T-helper 2 cell (primary cell): ENCODE measurements at places on chromosomes 1 and 21.

- DNase-seq, result no peak
Measured at GRCh38 chr1:2854151-2854550, 52.7 kb upstream of the TTC34 start.

DNA sequence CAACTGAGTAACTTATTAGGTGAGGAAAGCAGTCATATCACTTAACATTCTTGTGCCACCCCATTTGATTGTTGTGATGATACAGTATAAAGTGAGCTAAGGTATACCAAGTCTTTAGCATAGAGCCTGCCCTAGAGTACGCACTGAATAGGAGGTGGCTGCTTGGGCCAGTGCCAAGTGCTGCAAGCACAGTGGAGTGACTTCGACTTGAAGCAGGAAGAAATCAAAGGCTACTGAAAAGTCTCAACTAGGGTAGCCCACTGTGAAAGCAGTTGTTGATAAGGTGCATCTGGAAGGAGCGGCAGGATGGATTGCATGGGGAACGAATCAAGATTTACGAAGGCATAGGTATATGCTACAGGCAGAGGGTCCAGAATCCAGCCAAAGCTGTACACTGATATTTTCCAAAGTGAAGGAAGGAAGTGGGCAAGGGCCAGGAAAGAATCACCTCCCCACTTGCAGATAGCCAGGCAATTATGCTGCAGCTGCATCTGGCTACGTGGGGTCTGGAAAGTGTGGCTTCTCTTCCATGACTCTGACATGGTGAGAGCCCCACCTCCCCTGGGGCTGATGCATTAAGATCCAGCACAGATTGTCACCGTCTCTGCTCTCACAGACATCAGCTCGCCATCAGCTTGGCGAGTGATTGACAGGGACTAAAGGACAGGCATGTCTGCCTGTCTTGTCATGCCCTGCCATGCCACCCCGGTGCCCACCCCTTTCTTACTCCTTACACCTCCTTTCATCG lies 287.0 kb upstream of the PLXNA2 start:
- DNase-seq, result no peak

GRCh38 chr1:22263359-22263758 lies 120.5 kb upstream of the WNT4 start:
- no peak for DNase-seq

- DNase-seq, result peak; percentile 62
Measured at GRCh38 chr1:9721606-9722377, 70.3 kb downstream of the PIK3CD start.

DNA sequence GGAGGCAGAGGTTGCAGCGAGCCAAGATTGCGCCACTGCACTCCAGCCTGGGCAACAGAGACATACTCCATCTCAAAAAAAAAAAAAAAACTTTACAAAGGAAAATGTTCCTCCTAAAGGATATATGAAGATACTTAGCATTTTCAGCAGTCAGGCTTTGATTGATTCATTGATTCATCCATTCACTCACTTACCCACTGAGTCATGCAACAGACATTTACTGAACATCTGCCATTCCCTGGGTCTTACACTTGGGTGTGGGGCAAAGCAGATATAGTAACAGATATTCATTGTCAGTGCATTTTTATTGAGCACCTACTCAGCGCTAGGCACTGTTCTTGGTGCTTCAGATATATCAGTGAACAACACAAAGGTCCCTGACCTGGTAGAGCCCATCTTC lies 5.6 kb upstream of the LACTBL1 start:
- no peak for DNase-seq

- no peak for DNase-seq
Measured at GRCh38 chr21:35254765-35255138, 205.7 kb upstream of the RUNX1 start.

- no peak for DNase-seq
Measured at GRCh38 chr21:42759594-42759927, 106.1 kb downstream of the PDE9A start.

- no peak for DNase-seq
Measured at GRCh38 chr1:17674726-17675500, 80.2 kb upstream of the ACTL8 start.

DNA sequence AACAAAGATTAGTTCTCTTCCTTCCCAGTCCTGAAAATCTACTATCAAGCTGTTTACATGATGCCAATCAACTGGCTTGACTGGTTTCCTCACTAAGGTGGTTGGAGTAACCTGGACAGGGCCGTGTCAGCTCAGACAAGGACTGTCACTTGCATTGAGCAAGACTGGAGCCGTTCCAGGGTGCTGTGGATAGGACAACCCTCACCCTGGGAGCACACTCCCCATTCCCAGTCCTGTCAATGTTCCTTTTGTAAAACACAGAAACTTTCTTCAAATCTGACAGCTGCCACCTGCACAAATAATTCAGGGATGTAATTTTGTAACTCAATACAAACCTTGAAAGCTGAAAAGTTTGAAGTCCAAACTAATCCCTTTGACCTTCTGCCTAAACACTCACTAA lies 31.4 kb downstream of the PLPP3 start:
- no peak for DNase-seq

DNA sequence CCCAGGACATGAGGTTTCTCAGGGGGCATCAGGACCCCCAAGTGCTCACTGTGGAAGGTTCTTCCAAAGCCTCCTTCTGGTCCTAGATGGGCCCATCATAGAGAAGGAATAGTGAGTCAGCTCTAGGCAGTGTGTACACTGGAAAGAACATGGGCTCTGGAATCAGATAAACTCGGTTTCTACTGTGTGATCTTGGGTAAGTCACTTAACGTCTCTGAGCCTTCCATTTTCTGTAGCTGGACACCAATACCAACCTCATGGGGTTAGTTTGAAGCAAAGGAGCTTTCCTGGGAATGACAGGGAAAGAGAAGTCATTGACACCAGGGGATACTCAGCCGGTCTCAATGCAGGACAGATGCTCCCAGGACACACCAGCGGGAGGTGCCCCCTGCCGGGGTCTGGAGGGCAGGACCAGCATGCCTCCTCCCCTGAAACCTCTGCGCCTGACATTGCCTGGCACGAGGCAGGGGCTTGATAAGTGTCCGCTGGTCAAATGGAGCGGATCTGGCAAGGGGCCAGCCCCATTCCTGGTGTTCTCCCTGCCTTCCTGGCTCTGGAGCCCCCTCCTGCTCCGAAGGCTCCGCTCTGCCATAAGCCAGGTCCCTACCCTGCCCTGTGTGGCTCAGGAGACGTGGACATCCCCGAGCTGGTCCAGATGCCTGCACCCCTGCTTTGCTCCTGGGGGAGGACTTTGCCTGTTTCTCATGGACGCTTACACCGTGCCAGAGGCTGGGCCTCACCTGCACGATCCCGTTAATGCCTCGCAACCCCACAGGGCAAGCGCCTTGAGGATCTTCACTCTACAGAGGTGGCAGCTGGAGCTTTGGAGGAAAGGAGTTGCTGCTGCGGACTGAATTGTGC lies 52.8 kb downstream of the EDN2 start:
- DNase-seq, result no peak

DNA sequence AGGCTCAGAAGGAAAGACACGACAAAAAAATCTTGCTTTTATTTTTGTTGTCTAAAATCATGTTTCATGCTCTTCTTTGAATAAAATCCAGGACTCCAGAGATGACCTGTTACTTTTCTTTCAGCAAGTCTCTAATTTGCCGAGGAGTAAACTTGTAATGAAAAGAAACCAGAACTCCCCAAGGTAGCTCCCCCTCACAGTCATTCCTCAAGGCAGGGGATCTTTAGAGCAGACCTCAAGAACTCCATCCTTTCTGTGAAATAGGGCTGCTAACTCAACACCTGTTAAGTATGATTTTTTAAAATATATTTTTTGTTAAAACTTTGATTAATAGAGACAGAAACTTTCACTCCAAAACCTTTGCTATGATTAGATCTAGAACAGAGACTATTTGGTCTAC lies 82.7 kb upstream of the ABCD3 start:
- DNase-seq, result no peak

DNA sequence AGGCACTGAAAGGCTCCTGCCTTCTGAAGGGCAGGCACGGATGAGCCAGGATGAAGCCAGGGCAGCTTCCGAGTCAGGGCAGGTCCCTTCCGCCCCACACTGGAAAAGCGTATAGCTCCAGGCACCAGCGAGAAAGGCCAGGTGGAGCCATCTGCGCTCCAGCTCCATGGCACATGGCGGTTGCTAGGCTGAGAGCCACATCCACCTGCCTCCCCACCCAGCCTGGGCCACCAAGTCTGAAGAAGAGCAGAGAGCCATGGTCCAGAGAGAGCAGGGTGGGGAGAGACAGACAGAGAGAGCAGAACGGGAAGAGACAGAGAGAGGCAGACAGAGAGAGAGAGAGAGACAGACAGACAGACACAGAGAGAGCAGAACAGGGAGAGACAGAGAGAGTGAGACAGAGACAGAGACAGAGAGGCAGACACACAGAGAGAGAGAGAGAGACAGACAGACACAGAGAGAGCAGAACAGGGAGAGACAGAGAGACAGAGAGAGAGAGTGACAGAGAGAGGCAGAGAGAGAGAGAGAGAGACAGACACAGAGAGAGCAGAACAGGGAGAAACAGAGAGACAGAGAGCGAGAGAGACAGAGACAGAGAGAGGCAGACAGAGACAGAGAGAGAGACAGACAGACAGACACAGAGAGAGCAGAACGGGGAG lies 5.2 kb downstream of the FNDC10 start:
- no peak for DNase-seq

- no peak for DNase-seq
Measured at GRCh38 chr1:25958465-25958864, 39.4 kb downstream of the PAFAH2 start.

- no peak for DNase-seq
Measured at GRCh38 chr21:37575580-37575979, 209.0 kb downstream of the DYRK1A start.

- no peak for DNase-seq
Measured at GRCh38 chr1:111727056-111727455, 12.1 kb downstream of the INKA2 start.

DNA sequence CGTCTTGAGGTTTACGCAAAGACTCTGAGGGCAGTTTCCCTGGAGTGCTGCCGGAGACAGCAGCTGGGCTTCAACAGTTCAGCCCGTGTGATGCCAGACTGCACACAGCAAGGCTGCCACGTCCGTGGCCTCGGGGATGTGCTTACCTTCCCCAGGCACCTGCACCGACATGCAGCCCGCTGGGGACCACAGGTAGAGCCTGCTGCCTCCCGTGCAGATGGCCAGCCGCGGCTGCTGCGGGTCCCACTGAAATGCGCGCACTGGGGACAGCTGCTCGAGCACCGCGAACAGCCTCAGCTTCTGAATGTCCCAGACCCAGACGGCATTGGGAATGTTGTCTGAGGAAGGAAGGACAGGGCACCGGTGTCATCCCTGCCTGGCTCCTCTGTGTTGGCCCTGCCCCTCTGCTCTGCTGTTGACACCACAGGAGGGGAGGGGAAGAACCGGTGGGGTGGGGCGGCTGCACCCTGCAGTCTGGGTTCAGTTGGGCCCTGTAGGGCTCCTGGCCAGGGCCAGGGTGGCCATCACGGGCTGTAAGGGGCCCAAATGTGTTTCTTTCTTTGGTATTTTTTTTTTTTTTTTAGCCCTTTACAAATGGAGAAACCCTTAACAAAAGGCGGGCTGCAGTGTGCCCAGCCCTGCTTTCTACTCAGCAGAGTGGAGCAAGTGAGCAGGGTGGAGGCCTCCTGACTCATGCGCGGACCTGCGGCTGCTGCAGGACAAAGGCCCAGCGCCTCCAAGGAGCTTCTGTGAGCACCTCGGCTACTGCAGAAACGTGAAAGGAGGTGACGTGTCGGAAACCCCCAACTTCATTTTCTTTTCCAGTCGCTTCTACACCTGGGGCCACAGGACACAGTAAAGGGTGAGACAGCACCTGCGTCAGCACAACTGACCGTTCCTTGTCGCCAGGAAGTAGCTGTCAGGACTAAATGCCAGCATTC lies 6.8 kb downstream of the TPRG1L start:
- DNase-seq, result no peak

DNA sequence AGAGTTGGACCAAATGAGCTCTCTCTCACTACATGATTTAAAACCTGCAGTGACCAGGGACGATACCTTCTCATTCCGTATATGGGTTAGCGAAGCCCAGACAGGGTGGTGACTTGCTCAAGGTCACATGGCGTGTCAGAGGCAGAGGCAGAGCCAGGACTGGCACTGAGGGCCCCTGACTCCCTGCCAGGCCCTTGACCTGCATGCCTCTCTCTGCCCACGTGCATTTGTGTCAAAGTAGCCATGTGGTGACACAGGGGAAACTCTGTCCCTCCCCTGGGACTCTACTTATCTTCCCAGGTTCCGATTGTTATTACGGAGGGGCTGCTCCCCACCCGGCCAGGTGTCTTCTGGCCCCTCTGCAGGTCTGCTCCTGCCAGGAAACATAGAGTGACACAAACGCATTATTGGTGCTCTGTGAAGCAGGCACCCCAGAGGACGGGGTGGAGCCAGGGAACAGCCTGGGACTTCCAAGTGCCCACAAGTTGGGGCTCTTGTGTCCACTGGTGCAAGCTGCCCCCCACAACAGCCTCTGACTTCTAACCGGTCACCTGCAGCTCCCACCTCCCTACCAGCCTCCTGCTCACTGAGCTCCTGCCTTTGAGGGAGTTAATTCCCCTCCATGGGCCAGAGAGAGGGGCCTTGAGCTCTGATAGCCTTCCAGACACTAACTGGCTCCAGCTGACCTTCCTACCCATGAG lies 7.3 kb upstream of the TINAGL1 start:
- no peak for DNase-seq

DNA sequence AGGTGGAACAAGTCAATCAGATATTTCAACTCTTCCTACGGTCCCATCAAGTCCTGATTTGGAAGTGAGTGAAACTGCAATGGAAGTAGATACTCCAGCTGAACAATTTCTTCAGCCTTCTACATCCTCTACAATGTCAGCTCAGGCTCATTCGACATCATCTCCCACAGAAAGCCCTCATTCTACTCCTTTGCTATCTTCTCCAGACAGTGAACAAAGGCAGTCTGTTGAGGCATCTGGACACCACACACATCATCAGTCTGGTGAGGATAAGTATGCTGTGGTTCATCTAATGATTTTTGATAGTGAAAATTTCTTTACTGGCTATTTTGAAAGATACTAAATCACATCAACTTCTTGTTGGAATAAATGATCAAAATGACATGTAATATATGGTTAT lies 67.7 kb upstream of the MPC2 start:
- no peak for DNase-seq

GRCh38 chr1:7524341-7525337 lies 246.5 kb upstream of the VAMP3 start:
- DNase-seq, result no peak

DNA sequence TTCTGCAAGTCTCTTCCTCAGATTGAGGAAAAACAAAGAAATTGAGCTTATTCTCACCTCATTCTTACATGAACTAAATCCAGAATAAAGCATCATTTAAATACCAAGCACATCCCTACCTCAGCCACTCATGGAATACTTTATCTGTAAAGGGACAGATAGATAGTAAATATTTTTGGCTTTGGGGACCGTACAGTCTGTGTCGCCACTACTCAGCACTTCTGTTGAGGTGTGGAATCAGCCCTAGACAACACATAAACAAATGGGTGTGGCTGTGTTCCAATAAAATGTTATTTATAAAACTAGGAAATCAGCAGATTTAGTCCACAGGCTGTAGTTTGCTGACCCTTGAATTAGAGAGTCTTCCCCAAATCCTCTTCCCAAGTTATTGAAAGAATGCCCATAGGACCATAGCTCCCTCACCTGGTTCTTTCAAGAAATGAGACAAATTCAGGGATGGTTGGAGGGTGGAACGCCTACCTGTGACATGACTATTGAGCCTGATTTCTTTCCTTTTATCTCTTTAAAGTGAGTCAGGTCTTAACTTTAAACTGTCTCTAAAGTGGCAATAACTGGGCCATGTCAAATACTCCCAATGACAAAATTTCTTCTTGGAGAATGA lies 878.5 kb downstream of the USP25 start:
- no peak for DNase-seq
